ENCODE measurements at places on chromosomes 13 and 19. TPM values are rescaled to one million over a fixed set of nuclear protein-coding genes. Genes with fewer than 3 reads are reported as not detected.

The COX7A1 gene
- total RNA-seq, result 4.3 TPM

The GPR4 gene
- 0.45 TPM for total RNA-seq

The ZNF285 gene
- 12.2 TPM for total RNA-seq

The COX6B2 gene
- 3.8 TPM for total RNA-seq

The CEACAM8 gene
- total RNA-seq, result 0.23 TPM

The MFSD12 gene
- 35.5 TPM for total RNA-seq

The SOX1 gene
- total RNA-seq, result 0.27 TPM

The FAM83E gene
- total RNA-seq, result 1.3 TPM

The BEST2 gene
- total RNA-seq, result not detected

- no peak for ATAC-seq
Measured at GRCh38 chr13:48175185-48175584, 57.8 kb upstream of the ITM2B start.

GRCh38 chr13:74103970-74104555, 30.1 kb downstream of the KLF12 start:
- no peak for ATAC-seq

GRCh38 chr19:48660852-48661710, 11.7 kb downstream of the NTN5 start:
- ATAC-seq, result peak; percentile 87

GRCh38 chr13:44601586-44601985, 25.5 kb upstream of the TSC22D1 start:
- no peak for ATAC-seq

DNA sequence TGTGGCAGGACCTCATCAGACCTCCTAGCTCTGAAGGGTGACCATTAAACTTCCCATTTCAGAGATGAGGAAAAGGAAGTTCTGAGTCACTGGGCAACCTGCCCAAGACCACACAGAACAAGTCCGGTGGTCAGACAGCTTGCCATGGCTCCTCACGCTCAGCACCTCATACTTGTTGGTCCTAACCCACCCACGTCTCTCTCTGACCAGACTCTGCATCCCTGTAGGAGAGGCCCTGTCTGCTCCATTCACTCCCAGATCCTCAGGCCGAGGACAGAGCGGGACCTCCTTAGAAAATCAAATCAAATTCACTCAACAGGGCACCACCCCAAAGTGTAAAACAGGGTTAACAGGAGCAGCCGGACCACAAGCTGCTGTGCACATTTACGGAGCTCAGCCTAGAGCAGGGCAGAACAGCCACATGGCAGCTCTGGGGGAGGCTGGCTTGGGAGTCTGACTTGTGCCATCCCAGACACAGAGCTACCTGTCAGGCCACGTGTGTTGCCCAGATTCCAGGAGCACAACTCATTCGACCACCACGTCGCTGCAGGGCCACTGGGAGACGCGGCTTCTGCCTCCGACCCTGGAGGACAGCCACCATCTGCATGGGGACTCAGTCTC, 1.7 kb downstream of the MIER2 start:
- peak; percentile 33 for ATAC-seq

GRCh38 chr13:74243637-74244526, 109.7 kb upstream of the KLF12 start:
- no peak for ATAC-seq

DNA sequence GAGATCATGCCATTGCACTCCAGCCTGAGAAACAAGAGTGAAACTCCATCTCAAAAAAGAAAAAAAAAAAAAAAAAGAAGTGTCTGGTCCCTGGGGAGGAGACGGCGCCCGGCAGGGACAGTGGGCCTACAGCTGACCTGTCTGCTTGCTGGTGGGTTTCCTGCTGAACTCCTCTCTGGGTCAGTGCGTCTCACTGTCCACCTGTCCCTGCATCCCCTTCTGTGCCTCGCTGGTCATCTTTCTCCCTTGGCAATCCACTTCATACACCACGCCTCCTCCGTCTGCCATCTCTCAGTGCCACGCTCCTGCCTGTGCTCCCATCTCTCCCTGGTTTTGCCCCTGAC, 63.4 kb downstream of the ACSBG2 start:
- ATAC-seq, result no peak

- ATAC-seq, result no peak
Measured at GRCh38 chr13:106089261-106089980, 446.0 kb downstream of the EFNB2 start.

- no peak for ATAC-seq
Measured at GRCh38 chr13:99686157-99686572, 184.9 kb downstream of the TM9SF2 start.

GRCh38 chr19:11252665-11253355, 9.5 kb downstream of the DOCK6 start:
- no peak for ATAC-seq

DNA sequence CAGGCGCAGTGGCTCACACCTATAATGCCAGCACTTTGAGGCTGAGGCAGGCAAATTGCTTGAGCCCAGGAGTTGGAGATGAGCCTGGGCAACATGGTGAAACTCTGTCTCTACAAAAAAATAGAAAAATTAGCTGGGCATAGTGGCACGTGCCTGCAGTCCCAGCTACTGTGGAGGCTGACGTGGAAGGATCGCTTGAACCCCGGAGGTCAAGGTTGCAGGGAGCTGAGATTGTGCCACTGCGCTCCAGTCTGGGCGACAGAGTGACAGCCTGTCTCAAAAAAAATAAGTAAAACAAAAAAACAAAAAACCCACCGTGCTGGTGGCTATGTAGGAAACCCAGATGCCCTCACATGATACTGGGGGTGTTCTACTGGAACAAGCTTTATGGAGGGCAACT, 16.4 kb downstream of the PHLDB3 start:
- no peak for ATAC-seq

Data from motor neuron (in vitro differentiated cells).